SHP77 (cell line): ENCODE measurements at places on chromosomes 16 and 17.
A peak's percentile ranks its signal among the peaks of the same experiment; 100 is the strongest.

DNA sequence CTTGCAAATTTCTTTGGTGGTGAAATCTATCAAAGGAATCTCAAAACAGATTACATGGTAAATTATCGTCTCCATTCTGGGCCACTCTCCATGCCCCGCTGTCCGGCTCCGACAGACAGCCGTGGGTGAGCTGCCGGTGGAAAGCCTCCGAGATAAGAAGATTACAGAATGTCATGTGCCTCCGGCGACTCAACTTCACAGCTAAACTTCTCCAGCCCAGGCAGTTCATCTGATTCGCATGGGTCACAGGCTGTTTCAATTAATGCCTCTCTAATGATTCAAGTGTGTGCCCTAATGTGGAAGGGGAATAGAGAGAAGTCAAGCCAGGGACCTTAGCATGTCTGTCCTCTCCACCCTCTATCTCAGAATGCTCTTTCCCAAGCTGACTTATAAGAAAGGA is 520.8 kb upstream of the ZFHX3 start:
- DNase-seq: no peak

GRCh38 chr16:3023669-3024478 is at the start of the genes HCFC1R1 and THOC6:
Gene HCFC1R1 (minus strand): TSS chr16:3023942. CDS start chr16:3023941, 1 bp downstream.
Gene THOC6 (plus strand): TSS chr16:3024035. CDS start chr16:3024327, 292 bp downstream.
- DNase-seq: peak; percentile 98

DNA sequence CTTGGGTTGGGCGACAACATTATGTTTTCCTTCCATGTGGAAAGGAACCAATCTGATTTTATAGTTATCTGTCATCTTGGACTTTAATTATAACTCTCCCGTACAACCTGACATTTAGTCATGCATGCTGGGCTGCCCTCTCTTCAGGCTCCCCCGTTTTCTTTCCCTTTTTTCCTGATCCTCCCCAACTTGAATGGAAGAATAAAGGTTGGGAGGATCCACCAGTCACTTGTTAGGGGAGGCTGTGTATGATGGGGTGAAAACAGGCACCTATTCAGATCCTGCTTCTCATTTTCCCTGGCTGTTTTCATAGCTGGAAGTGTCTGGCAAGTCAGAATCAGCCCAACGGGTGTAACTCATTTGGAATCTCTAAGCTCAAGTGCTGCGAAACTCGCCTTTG is 267.2 kb upstream of the SALL1 start:
- no peak for DNase-seq

DNA sequence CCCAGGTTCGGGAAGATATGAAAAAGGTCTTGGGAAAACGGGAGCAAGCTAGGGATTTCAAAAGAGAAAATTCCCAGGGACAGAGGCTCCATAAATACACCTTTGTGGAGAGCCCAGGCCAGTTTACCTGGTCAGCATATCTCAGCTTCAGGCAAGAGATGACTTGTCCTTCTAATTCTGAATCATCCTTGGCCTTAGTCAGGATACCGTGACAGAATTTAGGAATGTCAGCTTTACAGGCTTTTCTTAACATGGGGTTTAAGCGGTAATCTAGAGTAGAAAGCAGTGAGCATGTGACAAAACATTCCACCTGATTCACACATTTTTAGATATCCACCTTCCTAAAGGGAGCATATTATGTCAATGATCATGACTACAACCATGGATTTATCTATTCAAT is 41.1 kb upstream of the CLEC18B start:
- no peak for DNase-seq

GRCh38 chr16:9965079-9965478 is 217.1 kb downstream of the GRIN2A start:
- no peak for DNase-seq
